ENCODE measurements at places on chromosomes 7 and 10.

GRCh38 chr10:74825371-74826141 lies 844 bp upstream of the KAT6B start:
- DNase-seq = peak; percentile 52

GRCh38 chr10:33136781-33137180 lies 178.8 kb upstream of the ITGB1 start:
- DNase-seq = peak; percentile 50

- no peak for DNase-seq
These were observed 167.6 kb downstream of the LRMDA start for GRCh38 chr10:75598998-75599397.

- DNase-seq = no peak
These were observed 128.0 kb downstream of the ARL4A start for GRCh38 chr7:12815426-12815825.

DNA sequence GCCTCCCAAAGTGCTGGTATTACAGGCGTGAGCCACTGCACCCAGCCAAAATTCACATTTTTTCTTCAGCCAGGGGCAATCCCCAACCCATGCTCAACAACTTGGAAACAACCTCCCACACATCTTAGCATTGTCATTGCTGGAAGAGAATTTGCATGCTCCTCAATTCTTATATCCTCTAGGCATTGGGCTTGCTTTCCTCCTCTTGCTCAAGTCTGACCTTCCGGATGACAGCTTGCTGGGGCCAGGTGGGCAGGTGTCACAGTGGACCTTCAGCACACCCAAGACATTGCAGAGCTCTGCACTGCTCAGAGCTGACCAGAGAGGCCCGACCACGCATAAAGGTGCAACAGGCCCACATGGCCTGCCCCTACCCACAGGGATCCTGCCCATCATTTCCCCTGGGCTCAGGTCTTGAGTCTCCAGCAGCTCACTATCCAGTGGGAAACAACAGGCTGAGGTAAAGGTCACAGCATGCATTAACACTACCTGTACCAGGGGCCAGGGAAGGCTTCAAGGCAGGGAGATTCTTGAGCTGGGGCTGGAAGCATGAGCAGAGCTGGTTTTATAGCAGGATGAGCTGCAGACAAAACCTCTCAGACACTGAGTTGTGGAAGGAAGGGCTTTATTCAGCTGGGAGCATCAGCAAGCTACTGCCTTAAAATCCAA lies 6.8 kb upstream of the GPR15LG start:
- no peak for DNase-seq

- no peak for DNase-seq
These were observed 102.1 kb downstream of the ZWINT start for GRCh38 chr10:56258991-56259390.

DNA sequence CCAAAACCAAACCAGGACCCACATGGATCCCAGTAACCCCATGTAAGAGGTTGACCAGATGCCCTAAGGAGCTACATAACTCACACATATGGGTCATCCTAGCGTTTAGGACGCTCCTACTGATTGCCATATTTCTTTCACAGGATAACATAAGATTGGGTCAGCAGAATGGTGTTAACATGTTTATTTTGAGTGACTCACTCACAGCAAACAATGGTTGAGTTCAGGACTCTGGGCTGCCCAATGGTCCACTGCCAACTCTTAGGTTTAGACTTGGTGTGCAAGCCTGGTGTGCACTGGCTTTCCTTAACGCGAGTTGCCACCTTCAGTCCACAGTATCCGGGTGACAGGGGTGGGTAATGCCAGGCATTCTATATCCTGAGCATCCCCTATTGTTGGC lies 211.5 kb downstream of the GPAM start:
- no peak for DNase-seq

GRCh38 chr10:31927884-31928548 lies 615 bp downstream of the ARHGAP12 start:
- DNase-seq = peak; percentile 34

DNA sequence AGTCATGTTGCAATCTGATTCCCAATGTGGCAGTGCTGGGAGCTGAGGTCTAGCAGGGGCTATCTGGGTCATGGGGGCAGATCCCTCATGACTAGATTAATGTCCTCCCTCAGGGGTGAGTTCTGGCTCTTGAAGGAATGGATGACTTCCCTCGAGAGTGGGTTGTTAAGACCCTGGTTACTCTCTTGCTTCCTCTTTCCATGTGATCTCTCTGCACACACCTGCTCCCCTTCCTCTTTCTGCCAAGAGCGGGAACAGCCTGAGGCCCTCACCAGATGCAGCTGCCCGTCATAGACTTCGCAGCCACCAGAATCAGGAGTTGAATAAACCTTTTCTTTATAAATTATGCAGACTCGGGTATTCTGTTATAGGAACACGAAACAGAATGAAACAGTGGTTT lies 37.8 kb downstream of the SFMBT2 start:
- no peak for DNase-seq

DNA sequence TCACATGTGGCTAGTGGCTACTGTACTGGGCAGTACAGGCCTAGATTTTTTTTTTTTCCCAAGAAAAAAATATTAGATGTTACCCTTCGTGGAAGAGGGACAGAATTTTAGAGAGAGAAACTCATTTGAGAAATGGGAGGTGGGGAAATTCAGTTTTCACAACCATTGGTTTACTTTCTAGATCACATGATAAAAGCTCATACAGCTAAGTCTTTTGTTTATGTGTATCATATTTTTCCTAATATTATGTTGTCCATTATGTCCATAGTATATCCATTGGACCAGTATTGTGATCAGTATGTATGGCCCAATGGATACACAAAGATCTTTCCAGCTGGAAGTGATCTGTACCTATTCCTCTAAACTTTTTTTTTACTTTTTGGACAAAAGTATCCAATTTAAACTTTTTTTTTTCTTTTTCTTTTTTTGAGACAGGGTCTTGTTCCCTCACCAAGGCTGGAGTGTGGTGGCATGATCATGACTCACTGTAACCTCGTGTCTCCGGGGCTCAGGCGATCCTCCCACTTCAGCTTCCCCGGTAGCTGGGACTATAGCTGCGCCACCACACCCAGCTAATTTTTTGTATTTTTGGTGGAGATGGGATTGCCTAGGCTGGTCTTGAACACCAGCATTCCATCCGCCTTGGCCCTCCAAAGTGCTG lies 4.1 kb downstream of the CALU start:
- DNase-seq = no peak

DNA sequence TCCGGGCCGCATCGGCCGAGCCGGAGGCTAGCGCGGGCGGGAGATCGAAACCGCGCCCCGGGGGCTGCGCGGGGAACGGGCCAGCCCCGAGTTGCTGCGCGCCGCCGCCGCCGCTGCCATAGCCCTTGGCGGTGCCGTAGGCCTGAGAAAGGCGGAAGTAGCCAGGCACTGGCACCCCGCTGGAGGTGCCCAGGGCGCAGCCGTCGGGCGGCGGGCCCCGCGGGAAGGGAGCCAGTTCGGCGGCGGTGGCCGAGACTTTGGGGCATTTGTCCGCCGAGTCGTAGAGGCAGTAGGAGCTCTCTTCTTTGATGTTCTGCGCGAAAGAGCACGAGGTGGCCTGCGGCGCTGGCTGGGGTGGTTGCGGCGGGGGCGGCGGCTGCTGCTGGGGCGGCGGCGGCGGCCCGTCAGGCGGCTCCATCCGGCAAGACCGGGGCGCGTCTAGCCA lies 587 bp downstream of the HOXA10 start:
- DNase-seq = no peak

GRCh38 chr10:86190291-86190690 lies 176.3 kb downstream of the GRID1 start:
- no peak for DNase-seq

GRCh38 chr10:129322933-129323820 lies 143.9 kb upstream of the MGMT start:
- no peak for DNase-seq

- DNase-seq = no peak
These were observed 703.1 kb upstream of the FZD8 start for GRCh38 chr10:36345175-36345533.

DNA sequence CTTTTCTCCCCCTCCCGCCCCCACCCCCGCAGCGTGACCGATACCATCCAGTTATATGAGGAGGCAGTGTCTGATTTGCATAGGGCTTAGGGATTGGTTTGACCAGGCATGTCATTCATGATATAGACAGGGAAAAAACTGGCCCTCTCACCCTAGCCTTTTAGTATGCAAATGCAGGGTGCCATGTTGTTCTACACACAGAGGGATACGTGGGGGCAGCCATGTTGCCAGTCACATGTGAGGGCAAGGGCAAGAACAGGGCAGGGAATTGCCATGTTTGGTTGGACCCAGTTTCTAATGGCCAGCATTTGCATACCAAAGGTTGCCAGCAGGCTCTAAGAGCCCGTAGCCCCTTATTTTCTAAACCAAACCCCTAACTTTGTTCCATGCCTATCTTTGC lies 552.1 kb downstream of the SORCS1 start:
- no peak for DNase-seq

- DNase-seq = no peak
These were observed 27.3 kb upstream of the WDFY4 start for GRCh38 chr10:48657416-48657815.

GRCh38 chr7:153444641-153445040 lies 607.6 kb upstream of the DPP6 start:
- DNase-seq = no peak

DNA sequence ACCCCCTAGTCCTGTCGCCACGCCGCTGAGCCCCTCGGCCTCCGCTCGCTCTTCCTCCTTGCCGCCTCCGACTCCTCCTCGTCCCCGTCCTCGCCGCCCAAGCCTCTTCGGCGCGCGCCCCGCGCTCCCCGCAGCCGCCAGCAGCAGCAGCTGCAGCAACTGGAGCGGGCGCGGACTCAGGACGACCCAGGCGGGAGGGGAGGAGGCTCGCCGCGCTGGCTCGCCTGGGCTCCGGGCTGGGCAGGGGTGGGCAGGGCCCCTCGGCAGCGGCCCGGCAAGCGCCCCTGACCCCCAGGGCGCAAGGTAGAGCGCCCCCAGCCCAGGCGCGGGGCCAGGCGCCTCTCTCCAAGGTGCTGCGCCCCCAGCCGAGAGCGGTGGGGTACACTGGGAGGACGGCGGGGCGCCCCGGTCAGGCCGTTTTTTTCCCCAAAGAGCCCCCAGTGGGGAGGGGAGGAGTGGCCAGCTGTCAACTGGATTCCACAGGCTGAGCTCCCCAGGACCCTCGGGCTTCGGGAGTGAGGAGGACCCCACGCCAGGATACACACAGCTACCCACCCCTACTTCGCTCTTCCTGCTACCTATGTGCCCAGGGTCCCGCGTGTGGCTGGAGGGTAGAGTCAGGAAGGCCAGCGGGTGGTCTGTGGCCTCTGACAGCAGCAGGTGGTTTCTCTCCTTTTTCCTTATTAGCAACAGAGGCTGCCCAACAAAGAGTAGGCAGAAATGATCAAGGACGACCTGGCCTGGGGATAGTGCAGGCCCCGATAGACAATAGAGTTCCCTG lies 903 bp upstream of the KCNMA1 start:
- no peak for DNase-seq

DNA sequence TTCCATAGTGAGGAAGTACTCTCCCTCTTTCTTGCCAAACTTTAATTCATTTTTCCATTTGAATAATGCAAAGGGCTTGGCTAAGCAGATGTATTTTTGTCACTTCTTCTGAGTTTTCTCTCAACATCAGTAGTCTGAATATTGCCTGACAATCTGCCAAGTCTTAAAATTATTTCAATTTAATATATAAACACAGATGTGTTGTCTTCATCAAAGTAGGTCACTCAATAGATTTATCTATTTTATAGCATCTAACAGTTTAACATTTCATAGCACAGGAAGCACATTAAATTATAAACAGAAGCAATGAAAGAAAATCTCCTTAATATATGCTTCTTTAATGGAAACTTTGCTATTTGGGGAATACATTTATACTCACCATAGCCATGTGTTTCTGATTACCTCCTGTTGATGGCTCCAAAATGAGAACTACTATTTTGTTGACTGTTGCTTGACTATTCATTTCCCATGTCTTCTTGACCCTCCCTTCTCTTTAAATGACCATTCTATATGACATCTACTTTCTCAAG lies 4.5 kb downstream of the CPED1 start:
- DNase-seq = no peak

- no peak for DNase-seq
These were observed 150.1 kb downstream of the PLPP4 start for GRCh38 chr10:120607016-120607709.

DNA sequence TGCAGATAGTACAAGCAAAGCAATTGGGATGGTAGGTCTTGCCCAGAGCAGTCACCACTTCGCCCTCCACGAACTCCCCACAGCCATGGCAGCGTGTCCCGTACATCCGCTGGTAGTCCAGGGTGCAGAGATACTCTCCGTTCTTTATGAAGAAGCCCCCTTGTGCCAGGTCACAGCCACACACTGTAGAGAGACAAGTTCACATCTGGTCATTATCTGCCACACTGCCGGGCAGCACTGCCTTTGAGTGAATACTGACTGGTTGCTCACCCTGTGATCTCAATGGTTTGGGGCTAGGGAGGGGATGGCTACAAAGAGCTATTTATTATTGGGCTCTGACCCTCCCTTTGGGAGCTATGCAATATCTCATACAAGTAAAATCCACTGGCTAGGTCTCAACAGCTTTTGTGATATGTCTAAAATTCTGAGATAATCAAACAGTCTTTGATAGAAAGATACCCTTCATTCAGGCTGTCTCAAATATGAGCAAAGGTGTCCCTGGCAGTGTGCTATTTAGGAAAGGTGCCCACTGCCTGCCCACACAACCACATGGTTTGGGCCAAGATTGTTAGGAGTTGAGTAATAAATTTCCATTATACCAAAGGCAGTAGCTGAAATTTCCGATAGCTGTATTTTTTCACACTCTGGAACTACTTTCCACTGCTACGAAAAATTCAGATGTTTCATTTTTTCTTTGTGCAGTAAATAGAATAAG lies 82.5 kb downstream of the ABLIM1 start:
- DNase-seq = no peak

GRCh38 chr10:132845041-132845551 lies 59.1 kb upstream of the NKX6-2 start:
- no peak for DNase-seq

DNA sequence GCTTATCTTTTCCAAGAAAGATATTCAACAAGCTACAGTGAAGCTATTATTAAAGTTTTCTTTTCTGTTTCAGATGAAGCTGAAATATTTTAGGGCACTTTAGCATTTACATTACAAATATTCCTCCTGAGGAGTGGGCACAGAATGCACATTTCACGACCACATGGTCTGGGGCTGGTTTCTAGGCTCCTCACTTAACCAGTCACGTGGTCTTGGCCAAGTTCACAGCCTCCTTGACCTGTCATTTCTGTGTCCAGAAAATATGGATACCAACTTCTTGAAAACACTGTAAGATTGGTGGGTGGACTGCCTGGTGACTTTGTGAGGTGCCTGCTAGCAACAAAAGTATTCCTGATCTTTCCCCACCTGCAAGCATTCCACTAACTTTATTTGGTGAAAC lies 70.9 kb downstream of the FAM171A1 start:
- no peak for DNase-seq

- no peak for DNase-seq
These were observed 38.9 kb downstream of the BMPR1A start for GRCh38 chr10:86795353-86795752.

- no peak for DNase-seq
These were observed 268.5 kb downstream of the ADK start for GRCh38 chr10:74419491-74419951.

DNA sequence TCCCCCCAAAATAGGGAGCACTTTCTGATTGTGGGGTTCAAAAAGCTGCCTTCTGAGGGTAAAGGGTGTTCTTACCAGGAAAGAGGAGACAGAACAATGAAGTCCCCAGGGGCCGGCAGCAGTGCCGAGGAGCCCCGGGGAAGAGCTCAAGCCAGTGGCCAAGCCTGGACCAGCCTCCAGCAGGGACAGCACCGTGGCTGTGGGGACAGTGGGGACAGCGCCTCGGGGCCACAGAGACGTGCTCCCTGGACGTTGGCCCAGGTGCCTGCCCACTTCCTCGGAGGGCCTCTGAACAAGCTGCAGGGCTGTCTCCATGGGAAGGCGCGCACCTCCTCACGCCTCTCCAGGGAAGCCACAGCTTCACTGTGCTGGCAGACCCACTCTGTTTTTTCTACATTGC lies 312.6 kb downstream of the PTPRN2 start:
- no peak for DNase-seq

Measured in T-helper 2 cell treated with Interferon-gamma antibody and Interleukin-4, amounts not matched to agents 5 μg/mL and 100 μg/mL, for 36 hours (primary cell).